Activated naive CD4-positive, alpha-beta T cell treated with Interleukin-2 at 50 U/mL for 16 hours (primary cell): ENCODE measurements at places on chromosomes 3 and 15.
A peak's percentile ranks its signal among the peaks of the same experiment; 100 is the strongest.

GRCh38 chr3:114451561-114452018, 157.8 kb downstream of the TIGIT start:
- no peak for DNase-seq

DNA sequence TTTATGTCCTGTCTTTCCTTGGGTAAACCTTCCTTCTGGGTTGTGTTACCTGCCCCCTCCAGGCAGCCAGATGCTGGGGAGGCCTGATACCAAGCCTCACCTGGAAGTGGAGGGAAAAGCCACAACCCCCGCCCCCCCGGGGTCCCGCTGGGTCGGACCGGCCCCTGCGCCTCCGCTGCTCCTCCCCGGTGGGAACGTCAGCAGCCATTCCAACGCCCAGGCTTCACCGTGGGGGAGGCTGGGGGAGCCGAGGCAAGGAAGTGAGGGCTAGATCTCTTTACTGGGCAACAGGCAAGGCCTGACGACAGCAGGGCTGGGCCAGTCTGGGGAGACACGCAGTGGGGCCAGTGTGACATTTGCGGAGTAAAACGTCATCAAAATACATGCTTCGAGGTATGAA, 53.0 kb upstream of the SNRPA1 start:
- no peak for DNase-seq

- peak; percentile 16 for DNase-seq
Measured at GRCh38 chr3:187919544-187919943, 174.3 kb upstream of the BCL6 start.

DNA sequence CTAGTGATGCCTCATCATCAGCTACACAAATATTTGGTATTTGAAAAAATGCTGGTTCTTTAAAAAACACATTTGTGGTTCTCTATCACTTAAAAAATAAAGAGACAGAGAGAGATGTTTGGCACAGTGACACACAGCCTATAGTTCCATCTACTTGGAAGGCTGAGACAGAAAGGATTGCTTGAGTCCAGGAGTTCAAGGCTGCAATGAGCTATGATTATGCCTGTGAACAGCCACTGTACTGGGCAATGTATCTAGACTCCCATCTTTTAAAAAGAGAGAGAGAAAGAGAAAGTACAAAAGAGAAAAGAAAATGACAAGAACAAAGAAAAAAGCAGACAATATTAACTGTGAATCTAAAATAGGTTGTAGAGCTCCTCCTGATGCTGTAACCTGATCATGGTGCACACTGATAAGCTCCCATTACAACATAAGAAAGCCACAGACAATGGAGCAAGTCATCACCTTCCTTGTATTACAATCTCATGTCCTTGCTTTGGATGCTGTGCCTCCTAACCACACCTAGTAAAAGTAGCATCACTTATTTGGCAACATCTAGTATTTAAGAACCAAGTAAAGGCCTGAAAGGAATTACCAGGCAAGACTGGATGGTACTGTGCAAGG, 31.7 kb upstream of the MAP4 start:
- DNase-seq, result no peak

DNA sequence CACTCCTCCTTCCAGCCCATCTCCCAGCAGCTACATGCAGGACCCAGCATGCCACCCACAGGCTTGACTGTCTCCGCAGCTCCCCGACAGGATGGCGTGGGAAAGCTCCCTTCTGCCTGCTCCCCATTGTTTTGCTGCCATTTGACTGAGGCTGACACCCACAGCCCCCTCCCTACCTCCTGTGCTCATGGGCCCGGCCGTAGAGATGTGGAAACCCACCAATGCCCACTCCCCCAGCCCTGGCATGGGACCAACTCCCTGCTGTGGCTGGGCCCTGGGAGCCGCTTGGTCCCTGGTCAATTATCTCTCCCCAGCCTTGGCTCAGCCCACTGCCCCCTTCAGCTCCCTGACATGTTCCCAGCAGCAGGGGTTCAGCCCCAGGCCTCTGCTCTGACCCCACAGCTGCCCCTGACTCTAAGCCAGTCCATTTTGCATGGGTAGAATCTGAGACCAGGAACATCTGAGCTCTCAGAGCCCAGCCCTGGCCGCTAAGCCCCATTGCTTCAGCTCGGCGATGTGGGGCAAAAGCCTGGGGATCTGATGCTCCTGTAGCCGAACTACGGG, 8.2 kb downstream of the C3orf22 start:
- no peak for DNase-seq

DNA sequence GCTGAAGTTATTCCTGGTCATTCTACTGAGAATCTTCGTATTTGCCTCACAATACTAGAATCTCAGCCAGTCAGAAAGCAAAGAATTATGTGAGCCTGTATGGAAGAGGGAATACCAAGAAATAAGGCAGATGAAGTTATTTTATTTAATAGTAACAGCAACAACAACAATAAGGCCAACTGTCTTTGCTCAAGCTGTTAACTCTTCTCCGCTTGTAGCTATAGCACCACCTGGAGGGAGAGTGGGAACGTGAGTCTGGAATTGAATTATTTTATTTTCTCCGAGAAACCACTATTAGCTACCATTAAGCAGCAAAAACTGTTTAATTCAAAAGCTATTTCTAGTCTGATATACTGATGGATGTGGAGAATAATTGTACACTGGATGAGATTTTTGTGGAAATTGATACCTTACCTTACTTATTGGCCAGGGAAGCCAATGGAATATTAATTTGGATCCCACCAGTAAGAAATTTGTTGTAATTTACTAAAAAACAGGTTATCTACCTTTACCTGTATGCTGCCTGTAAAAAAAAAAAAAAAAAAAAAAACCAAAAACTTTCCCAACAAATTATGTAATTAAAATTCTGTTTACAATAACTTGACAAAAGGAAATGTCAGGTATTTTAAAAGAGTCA, 50.1 kb downstream of the CALML4 start:
- peak; percentile 7 for DNase-seq

- DNase-seq, result no peak
Measured at GRCh38 chr3:34283751-34284150, 485.3 kb downstream of the PDCD6IP start.

GRCh38 chr3:45191924-45192417, 34.1 kb downstream of the TMEM158 start:
- no peak for DNase-seq

DNA sequence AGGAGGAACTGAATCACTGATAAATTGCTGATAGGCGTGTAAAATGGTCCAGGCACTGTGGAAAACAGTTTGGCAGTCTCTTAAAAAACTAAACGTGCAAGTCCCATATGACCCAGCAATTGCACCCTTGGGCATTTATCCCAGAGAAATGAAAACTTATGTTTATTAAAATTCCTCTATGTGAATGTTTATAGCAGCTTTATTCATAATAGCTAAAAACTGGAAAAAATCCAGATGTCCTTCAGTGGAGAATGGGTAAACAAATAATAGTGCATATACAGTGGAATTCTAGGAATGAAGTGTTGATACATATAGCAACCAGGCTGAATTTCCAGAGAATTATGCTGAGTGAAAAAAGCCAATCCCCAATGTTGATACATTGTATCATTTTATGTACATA, 482.2 kb upstream of the PDZRN3 start:
- no peak for DNase-seq

DNA sequence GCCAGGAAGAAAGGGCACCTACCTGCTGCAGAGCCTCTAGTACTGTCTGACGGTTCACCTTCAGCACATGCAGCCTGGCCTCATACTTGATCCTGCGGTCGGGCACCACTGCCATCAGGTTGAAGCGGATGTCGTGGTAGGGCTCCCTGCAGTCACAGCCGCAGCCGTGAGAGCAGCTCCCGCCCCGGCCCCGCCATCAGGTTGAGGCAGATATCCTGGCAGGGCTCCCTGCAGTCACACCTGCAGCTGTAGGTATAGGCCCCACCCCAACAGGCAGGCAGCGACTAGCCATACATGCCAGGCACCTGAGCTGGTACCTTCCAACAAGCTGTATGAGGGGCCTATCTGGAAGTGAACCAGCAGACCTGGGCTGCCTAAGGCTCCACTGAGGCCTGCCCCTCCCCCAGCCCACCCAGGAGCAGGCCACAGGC, 38.7 kb downstream of the SEMA3G start:
- no peak for DNase-seq

DNA sequence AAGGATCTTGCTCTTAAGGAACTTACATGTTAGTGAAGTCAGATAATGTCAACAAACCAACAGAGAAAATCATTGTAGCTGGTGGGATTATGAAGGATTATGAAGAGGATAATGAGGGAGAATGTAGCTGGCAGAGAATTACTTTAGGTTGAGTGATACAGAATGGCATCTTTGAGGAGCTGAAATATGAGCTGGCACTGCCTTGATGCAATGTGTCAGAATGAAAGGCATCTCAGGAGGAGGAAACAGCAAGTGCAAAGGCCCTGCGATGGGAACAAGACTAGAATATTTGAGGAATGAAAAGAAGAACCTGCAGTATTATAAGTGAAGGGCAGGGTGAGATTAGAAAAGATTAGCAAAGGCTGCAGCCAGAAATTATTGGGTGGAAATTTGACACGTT, 237.2 kb upstream of the ADAMTS9 start:
- DNase-seq, result no peak

GRCh38 chr3:139559541-139559940, 20.0 kb upstream of the RBP1 start:
- no peak for DNase-seq

DNA sequence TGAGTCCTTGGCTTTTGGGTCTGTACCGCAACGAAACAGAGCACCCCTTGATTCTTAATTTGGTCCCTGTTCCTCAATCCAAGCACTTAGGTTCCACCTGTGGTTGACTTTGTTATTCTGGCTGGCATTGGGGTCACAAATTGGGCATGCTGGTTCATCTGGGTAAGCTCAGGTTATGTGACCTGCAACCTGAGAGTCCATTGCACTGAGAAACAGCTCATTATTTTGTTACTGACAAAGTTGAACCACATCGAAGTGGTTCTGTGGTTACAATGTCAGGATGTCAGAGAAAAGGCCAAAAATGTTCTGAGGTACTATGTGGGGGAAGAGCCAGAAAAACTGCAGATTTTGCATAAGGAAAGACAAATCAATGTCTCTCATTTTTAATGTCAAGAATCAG, 74.2 kb downstream of the ZNF621 start:
- DNase-seq, result no peak

DNA sequence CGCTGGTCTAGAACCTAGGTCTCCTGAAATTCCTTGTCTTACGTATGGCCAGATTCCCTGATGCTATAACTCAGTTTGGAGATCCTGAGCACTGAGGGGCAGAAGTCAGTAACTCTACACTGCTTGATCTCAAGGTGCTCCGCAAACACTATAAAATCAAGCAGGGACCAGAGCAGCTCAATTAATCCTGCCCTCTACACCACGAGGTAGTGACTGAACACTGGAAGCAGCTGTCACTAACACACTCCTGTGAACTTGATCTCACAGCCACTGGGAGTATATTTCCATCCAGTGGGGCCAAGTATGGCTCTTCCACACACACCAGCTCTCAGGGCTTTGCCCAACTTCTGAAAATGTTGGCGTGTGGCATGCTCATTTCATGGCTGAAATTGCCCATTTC, 51.0 kb downstream of the EDEM1 start:
- DNase-seq, result no peak

GRCh38 chr15:101411581-101411980, 77.9 kb downstream of the PCSK6 start:
- no peak for DNase-seq

DNA sequence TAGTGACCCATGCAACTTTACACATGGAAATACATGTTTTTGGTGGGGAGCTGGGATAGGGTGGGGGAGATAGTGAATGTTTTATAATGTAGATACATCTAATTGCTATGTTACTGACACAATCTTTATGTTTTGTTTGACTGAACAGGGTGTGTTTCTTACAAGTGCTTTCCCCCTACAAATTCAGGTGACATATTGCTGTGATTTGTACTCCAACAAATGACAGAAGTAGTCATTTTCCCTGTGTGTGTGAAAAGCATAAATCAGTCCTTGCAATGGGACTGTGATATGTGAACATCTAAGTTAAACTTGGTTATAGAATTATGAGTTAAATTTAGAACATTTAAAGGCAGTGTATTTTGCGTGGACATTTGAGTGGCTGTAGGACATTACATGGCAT, 27.3 kb downstream of the OTOL1 start:
- DNase-seq, result no peak

GRCh38 chr3:107493134-107493533, 29.6 kb upstream of the BBX start:
- DNase-seq, result no peak

- no peak for DNase-seq
Measured at GRCh38 chr3:79947957-79948356, 180.2 kb upstream of the ROBO1 start.

DNA sequence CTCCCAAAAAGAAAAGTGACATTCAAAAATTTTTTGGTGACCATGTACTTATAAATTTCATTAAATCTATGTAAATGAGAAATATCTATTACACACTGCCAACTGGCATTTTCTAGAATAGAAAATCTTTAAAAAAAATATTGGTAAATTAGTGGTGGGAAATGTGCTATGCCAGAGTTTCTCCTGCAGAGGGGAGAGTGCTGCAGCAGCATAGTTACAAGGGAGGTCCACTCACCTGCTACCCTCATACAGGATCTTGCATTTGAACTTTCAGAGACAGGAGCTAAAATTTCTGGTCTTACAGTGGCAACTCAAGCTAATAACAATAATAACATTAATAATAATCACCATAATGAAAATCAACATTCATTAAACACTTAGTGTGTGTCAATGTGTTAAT, 459.6 kb downstream of the NSUN3 start:
- DNase-seq, result no peak

GRCh38 chr3:133547432-133548041, 25.9 kb upstream of the CDV3 start:
- DNase-seq, result no peak

- no peak for DNase-seq
Measured at GRCh38 chr3:83890039-83890762, 1068.6 kb upstream of the CADM2 start.

DNA sequence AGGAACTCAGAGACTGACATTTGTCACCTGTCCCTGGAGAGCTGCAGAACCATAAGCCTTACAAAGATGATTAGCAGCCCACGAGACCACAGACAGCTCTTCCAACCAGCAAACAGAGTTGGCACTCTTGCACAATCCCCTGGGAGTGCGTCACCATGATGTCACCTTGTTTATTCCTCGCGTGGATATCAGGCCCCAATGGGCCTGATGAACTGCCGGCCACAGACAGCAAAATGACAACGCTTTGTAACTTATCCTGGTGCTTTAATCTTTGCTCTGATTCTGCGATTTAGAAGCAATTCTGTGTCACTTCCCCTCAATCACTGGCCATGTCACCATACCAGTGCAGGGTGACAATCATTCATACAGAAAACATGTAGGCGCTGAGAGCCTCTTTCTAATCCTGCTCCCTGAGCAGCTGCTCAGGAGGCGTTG, 89.2 kb downstream of the TAMM41 start:
- no peak for DNase-seq

- no peak for DNase-seq
Measured at GRCh38 chr3:141328286-141329166, 39.8 kb upstream of the ZBTB38 start.

DNA sequence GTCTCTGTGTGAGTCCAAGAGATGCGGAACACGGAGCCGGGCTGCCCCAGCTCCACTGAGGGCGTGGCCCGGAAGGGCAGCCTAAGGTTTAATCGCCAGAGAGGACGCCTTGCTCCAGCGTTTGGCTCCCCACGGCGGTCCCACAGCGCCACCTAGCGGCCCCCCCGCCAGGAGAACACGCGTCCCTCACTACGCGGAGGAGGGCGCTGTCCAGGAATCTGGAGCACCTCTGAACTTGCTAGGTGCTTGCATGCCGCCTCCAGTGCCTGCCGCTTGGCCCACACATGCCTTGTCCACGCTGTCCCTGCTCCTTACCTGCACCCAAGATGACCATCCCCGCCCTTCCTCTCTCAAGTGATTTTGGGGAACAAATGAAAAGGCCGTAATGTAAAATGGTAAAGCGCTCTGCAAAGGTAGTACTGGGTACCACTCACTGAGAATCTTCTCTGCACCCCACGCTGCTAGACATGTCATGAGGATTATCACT, 14.4 kb upstream of the MRPS22 start:
- peak; percentile 90 for DNase-seq
